GM23248 (cell line): ENCODE measurements at places on chromosomes 6 and 20.
A peak's percentile ranks its signal among the peaks of the same experiment; 100 is the strongest.

DNA sequence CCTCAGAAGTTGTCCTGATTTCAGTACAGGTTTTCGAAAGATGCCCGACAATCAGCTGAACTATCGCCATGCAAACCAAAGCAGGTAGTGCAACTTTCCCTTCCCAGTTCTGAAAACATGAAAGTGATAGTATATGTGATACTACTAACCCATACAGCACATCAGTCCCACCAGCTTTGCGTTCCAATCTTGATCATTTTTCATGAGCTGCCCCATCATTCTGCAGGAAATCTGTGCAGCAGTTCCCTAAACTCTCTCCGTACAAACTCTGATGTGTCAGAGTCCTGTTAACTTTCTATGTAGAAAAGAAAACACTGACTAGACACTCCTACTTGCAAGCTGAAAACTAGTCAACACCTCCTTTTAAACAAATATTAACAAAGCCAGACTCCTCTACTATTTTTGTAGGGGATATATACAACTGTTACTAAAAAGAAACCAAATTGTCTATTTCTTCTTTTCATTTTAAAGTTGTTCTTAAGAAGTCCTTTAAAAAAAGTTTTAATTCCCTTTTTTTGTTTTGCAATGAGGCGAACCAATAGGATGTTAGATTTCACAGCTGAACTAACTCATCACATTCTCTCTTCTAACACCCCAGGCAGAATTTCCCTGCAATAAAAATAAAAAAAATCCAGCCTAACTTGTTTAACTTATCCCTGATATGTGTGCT lies 99.6 kb upstream of the DST start:
- DNase-seq = peak; percentile 66

DNA sequence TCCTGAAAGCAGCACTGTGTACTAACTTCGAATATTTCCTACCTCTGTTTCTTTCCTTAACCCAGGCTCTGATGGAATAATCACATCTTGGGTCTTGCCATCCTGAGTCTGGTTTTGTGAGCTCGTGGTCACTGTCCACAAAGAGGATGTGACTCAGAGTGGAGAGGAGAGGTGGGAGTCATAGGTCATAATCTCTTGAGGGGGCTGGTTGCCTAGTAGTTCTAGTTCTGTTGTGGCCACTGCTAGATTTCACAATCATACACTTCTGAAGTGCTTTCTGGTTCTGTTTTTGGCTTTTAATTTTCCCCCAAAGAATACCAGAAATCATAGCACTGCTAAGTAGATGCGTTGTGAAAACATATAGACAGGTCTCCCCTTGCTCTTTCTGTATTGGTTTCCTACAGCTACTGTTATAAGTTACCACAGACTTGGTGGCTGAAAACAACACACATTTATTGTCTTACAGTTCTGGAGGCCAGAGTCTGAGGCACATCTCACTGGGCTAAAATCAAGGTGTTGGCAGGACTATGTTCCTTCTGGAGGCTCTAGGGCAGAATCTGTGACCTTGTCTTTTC lies 102.8 kb downstream of the NRSN1 start:
- peak; percentile 84 for DNase-seq

GRCh38 chr6:110095101-110095500 lies 84.4 kb downstream of the WASF1 start:
- no peak for DNase-seq

DNA sequence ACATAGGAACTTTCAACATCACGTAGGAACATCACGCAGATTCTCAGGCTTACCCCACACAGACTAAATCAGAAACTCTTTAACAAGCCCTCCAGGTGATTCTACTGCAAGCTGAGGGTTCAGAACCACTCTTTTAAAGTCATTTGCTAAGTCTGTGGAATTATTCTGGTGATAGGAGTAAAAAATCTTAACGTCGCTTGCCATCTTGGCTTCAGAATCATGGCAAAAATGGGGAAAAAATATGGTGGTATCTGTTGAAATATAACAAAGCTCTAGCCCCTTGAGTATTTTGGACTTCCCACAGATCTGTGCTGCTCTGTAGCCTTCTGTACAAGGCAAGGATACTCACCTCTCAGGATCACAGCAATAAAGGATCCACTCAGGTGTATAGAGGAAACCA lies 17.4 kb downstream of the FOXO3 start:
- no peak for DNase-seq

- no peak for DNase-seq
Observed at GRCh38 chr6:63492476-63492875, 79.8 kb upstream of the LOC128125822 start.

DNA sequence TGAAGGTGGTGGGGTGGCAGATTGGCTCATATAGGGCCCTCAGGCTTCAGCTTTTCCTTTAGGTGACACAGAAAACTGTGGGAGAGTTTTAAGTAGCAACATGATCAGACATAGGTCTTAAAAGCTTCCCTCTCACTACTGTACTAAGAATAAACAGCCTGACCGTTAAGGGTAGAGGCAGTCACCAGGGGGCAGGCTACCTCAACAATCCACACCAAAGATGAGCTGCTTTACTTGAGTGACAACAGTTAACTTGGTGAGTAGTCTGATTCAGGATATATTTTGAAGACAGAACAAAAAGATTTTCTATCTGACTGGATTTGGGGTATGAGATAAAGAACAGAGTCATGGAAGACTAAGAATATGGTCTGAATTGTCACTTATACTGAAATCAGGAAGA lies 193.1 kb upstream of the SHLD1 start:
- peak; percentile 63 for DNase-seq

DNA sequence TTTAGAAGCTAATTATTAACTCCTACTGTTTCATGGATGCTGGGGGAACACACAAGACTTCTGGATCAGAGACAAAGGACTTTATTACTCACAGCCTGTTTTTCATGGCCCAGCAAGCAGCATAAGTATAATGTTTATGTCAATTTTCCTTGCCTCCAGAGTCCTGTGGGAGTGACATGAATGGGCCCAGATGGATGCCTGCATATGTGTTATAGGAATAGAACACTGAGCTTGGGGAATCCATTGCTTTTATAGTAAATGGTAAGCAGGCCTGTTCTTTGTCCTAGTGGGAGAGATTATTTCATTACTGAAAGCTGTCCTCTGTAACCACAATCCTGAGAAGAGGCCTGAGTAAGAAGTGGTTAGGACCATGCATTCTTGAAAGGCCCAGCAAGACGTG lies 25.6 kb downstream of the BLTP3A start:
- DNase-seq = no peak

- peak; percentile 60 for DNase-seq
Observed at GRCh38 chr6:6972456-6972855, 135.3 kb upstream of the RREB1 start.

- DNase-seq = no peak
Observed at GRCh38 chr20:1696521-1697209, 39.1 kb upstream of the SIRPG start.

DNA sequence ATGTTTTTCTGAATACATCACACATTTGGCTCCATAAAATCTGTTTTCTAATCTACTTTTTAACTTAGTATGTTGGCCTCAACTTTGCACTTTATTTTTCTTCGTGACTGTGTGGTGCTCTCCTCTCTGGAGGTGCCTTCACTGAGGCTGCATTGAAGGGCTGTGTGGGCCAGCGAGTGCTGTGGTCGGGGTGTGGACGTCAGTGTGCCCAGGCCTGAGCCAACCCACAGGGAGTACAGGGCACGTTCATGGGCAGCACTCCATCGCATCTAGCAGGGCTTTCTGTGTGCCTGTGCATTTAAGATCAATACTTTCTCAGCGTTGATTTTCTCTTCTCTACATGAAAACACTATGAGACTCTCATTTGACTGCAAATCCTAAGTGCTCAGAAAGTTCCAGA lies 37.8 kb downstream of the DACT2 start:
- DNase-seq = no peak

- peak; percentile 58 for DNase-seq
Observed at GRCh38 chr6:131029626-131030297, 33.3 kb downstream of the EPB41L2 start.

DNA sequence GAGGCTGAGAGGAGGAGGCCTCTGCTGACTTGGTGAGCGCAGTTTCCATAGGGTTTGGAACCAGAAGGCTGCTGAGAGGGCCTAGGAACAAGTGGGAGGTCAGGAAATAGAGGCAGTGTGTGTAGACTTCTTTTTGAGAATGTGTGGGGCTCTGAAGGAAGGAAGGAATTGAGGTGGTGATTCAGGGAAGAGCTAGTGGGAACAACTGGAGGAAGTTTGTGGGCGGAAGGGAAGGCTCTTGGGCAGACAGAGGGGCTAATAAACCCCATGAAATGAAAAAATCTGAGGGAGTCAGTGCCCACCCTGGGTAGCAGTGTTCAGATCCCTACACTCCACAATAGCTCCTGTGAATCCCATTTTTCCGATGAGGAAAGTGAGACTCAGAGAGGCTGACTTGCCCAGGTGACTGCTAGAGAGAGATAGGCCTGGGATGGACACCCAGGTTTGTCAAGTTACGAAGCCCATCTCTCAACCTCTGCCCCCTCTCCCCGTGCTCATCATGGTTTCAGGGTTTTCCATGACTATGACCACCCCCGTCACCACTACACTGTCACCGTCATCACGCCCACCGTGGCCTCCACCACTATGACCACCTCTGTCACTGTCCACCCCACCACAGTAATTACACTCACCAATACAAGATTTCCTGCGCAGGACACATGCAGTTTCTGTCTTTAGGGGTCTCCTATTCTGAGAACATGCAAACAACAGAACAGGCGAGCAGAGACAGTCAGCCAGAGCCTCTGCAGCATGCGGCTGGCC lies 106.4 kb downstream of the MRPL14 start:
- no peak for DNase-seq

DNA sequence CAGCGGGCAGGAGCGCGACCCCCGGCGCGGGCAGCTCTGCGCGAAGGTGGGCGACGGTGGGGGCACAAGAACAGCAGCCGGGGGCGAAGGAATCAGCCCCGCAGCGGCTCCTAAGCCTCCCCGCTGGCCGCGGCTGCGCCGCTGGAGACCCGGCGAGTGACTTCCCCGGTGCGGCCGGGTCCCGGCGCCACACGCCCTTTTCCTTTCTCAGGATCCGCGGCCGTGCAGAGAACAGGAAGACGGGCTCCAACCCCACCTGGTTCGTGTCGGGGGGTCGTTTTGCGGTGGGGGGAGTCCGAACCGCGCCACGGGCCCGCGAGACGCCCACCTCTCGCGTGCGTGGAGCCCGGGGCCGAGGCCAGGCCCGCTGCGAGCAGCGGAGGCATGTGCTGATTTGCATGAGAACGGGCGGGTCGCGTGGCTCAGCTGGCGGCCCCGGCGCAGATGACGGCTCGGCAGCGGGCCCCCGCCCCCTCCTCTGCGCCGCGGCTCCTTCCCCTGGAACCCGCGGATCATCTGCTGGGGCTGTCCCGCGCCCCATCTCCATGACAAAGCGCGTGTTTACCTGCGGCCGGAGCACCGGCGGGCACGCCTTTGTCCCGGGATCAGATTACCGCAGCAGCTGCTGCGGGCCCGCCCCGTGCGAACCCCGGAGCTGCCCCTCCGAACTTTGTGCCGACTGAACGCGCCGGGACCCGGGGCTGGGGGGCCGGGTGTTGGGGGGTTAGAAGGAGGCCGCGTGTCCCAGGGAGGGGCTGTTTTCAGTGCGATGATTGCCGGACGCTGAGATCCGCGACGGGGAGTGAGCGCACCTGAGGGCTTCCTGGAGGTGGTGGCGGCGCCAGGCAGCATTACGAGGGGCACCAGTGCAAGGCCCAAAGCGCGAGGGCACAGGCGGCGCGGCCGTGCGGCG lies 4.9 kb upstream of the DLL1 start:
- peak; percentile 59 for DNase-seq

DNA sequence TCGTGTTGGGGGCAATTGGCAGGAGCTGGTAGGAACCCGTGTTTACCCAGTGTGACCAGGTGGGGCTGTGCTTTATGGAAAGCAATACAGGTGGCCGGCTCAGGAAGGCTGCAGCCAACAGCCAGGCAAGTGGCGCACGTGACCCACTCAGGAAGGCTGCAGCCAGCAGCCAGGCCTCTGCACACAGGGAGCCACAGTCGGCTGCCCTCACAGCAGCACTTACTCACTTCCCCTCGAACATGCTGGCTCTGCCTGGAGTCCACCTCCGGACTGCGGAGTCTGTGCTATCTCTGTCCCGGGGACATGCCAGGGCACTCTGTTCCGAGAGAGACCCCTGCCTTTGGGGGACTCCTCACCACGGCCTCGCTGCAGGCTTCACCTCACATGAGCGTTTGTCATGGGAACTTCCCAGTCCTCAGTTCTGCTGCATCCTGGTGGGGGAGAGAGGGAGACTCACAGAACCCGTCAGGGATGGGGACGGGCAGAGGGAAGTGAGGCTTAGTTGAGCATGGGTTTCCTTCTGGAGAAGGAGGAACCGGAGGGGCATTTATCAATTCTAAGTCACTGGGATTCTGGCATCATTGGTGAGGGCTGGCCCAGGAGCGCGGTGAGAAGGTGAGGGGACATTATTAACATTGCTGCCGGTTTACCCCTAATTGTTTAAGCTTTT lies 76.8 kb downstream of the TTLL2 start:
- no peak for DNase-seq

GRCh38 chr20:25256226-25256859 lies 8.5 kb downstream of the PYGB start:
- DNase-seq = peak; percentile 22

- DNase-seq = peak; percentile 87
Observed at GRCh38 chr6:12064131-12064530, 52.0 kb downstream of the HIVEP1 start.

DNA sequence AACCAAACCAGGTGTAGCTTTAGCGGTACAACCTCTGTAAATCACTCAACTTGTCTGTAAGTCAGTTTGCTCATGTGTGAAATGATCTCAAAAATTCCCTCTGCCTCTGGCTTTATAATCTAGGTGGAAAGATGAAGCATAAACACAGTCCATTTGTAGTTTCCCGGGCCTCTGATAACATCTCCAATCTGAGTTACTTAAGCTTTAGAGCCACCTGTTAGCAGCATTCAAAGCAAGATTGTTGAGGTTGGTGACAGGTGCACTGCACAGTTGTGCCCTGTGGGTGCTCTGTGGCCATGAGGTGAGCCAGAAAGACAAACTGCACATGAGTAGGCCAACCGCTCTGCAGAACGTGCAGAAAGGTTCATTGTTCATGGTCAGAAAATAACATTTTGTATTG lies 53.7 kb downstream of the MOCS1 start:
- DNase-seq = no peak

DNA sequence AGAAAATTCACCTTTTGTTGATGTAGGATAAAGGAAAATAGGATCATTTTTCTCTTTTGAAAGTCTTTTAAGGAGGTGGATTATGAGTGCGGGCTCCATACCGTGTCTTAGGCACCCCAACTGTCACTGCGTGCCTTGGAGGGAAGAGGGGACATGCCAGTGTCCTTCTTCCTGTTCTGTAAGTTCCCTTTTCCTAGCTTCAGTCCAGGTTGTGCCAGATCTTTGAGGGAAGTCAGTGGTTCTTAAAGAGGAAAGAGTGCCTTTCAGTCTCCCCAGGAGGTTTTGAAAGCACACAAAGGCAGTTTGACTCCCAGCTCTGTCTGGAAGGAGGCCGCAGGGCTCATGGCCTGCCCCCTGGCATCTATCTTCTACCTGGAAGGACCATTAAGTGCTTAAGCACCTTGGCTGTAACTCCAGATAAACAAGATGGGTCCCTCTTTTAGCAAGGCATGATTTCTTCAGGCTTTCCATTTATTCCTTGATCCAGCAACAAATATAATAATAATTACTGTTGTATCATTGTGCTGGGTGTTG lies 13.0 kb downstream of the EFCAB8 start:
- DNase-seq = no peak
